ENCODE measurements at places on chromosomes 11 and 22.

GRCh38 chr11:86176165-86176884 lies 68.2 kb upstream of the EED start:
- DNase-seq: no peak

GRCh38 chr22:21000987-21001600 lies 824 bp downstream of the THAP7 start:
- DNase-seq: no peak

- no peak for DNase-seq
Observed at GRCh38 chr11:117738246-117738957, 58.6 kb downstream of the DSCAML1 start.

DNA sequence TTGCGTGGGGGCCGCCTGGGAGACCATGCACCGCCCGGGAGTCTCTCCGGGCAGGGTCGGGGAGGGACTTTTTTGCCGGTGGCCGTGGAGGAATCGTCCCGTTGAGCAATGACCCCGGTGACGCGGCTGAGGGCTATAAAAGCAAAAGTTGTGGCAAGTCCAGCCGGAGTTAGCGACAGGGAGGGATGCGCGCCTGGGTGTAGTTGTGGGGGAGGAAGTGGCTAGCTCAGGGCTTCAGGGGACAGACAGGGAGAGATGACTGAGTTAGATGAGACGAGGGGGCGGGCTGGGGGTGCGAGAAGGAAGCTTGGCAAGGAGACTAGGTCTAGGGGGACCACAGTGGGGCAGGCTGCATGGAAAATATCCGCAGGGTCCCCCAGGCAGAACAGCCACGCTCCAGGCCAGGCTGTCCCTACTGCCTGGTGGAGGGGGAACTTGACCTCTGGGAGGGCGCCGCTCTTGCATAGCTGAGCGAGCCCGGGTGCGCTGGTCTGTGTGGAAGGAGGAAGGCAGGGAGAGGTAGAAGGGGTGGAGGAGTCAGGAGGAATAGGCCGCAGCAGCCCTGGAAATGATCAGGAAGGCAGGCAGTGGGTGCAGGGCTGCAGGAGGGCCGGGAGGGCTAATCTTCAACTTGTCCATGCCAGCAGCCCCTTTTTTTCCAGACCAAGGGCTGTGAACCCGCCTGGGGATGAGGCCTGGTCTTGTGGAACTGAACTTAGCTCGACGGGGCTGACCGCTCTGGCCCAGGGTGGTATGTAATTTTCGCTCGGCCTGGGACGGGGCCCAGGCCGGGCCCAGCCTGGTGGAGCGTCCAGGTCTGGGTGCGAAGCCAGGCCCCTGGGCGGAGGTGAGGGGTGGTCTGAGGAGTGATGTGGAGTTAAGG lies at the start of gene NEAT1:
TSS of gene NEAT1 (plus strand) at position 166 of the 883 bp plus-strand sequence.
- DNase-seq: peak; percentile 90

DNA sequence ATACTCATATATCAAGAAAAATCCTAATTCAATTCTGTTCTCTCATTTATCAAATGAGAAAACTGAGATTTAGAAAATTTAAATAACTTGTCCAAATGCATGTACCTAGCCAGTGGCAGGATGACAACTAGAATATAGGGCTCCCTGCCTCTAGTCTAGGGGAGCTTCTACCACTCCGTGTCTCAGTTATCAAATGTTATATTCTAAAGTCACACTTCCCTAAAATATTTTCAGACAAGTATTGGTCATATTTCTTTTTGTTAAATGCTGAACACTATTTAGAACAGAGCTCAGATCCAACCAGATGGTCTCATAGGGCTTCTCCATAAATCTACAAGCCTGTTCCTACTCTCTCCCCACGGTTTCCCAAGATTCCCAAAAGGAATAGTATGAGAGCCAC lies 26.3 kb downstream of the KCNJ1 start:
- no peak for DNase-seq

- no peak for DNase-seq
Observed at GRCh38 chr11:66275396-66275795, 2.6 kb upstream of the CNIH2 start.

DNA sequence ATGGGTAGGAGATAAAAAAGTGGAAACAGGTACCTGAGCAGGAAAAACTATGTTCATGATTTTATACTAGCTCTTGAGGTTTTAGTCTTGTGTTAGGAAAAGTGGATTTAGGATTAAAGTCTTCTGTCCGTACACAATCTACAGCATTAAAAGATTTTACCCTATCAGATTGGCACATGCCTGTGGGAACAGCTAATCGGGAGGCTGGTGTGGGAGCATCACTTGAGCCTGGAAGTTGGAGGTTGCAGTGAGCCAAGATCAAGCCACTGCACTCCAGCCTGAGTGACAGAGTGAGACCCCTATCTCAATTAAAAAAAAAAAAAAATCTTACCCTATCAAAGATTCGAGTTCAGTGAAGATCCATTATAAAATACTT lies 12.2 kb upstream of the CRKL start:
- DNase-seq: no peak

DNA sequence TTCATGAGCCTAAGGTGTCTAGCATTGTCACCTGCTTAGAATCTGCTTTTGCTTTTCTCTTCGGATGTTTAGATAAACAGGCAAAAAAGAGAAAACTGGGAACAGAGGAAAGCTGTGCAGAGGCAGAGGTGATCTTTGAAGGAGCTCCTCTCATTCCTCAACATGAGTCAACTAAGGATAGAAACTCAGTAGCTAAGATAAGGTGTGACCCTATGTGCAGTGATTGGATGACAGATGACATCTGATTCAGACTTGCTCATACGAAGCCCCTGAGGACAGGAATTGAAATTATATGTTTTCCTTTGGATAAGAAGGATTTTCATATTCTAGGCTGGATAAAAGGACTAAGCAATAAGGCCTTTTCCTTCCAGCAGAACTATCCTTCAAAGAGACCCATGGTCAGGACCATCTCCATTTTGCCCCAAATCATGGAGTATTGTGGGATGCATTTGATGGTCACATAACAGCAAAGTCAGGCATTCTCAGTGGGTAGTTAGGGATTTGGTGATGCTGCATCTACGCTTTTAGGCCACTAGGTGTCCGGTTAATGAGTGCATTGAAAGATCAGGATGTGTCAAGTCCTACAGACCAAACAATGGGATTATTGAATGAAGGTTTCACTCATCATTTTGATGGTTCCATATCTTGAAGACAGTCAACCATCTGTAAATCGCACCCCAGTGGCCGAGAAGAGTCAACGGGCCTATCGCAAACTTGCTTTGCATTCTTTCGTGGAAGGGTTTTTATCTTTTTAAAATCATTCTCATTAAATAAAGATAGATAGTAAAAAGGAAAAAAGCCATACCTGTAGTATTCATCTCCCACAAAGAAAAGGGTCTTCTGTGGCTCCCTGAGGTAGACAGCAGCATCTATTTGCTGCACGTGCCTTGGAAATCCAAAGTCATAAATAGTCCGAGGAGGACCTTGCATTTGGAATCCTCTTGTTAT lies 32.2 kb downstream of the MMP20 start:
- DNase-seq: peak; percentile 19

DNA sequence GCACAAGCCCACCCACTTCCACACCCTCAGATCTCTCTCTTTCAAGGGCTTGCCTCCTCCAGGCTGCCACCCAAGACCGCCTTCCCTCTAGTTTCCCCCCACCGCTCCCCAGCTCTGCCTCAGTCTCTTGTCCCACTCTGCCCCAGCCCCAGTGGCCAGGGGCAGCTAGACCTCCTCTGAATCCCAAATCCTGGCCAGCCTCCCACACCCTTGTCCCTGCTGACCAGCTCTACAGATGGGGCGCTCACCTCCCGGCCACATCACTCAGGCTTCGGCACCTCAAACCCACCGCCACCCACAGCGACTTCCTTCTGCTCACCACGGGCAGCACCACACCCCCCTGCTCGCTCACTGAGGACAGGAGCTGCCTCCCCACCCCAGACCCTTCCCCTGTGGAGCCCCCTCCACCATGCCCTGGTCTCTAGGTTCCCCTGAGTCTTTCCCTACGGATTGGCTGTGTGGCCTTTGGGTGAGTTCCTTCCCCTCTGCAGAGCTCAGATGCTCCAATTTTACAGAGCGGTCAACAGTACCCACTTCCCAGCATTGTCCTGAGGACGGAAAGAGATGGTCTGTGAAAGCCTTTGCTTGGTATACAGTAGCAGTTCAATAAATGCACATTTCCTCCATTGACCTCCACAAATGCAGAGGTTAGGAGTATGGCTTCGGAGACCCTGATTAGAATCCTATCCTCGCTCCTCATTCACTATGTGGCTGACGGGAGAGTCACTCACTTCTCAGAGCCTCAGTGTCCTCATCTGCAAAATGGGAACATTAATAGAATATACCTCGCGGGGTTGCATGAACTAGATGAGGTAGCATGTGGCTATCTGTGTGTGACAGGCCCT lies 11.5 kb upstream of the SPI1 start:
- DNase-seq: no peak
